ENCODE measurements at places on chromosomes 4 and X. TPM values are rescaled to one million over a fixed set of nuclear protein-coding genes. Genes with fewer than 3 reads are reported as not detected.

Gene NDUFC1
- 42.4 TPM for total RNA-seq

Gene SOX3
- not detected for total RNA-seq

Gene RRAGB
- total RNA-seq, result 7.3 TPM

Gene LUZP4
- not detected for total RNA-seq

Gene POLA1
- total RNA-seq, result 37.0 TPM

Gene MGARP
- total RNA-seq, result 0.21 TPM

DNA sequence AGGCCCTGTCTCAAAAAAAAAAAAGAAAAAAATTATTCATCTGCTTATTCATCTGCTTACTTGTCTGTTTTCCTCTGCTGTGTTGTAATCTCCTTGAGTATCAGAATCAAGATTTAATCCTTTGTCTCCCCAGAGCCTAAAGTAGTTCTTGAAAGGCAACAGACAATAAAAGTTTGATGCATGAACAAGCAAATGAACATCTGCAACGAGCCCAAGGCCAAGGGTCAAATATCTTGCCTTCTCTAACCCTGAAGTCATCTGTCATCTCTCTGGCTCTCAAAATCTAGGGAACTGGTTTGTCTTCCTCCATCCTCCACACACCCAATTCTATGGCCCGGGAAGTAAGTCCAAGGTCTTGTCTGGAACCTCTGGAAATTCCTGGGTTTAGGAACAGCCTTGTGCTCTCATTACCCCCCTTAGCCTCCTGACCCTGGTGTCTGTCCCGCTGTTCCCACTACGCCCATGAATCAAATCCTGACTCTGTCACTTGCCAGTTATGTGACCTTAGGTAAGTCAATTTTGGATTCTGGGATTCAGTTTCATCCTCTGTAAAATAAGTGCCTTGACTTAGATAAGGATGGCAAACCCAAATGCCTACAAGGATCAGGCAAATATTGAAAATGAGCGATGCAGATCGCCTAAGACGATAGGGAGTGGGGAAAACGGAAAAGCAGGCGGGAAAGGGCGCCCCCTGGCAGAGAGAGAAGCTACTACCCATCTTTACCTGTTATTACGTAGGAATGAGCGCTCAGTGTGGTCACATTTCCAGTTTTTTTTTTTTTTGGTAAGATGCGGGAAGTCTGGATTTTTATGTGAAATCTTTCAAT lies 102.7 kb upstream of the DHX15 start:
- DNase-seq, result peak; percentile 12

DNA sequence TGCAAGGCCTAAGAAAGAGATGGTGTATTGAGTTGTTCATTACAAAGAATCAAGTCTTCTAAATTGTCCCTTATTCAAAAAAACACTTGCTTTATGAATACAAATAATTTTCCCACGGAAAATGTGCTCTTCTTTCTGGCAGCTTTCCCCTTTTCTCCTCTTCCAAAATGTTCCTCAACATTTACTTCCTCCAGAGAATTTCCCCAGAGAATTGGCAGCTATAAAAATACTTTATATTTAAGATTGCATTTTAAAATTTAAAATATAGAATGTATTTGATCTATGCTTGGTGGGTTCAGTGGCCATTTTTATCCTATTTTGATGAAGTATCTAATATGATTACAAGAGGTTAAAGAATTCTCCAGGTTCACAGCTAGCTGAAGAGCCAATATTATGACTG lies 521.0 kb downstream of the IQCM start:
- DNase-seq, result no peak

DNA sequence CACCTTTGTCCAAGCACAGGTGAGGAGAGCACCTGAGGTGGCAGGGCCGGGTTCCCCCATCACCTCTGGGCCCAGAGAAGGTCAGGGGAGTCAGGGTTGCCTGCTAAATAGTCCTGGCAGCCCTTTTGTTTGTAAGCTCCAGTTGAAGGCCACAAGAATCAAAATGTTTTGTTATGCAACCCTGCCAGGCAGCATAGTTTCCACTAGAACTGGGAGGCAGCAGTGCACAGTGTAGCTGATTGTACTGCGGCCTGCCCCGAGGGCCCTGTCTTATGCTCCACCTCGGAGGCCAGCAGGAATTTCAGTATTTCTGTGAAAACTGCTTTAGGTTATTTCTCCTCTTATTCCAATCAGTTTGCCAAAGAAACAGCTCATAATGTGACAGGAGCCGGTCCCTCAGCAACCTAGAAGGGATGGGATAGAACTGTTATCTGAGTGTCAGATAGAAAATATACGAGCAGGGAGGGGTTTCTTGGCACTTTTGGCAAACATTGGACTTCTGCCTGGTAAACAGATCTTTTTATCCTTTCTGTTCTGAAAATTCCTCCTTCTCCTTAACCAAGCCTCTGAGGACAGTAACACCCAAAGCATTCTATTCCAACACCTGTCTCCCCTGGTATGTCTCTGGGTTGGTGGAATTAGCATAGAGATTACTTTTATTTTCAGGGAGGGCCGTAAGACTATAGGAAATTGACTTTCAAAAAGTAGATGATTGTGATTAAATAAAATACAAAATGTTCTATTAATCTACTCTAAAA lies 93.6 kb downstream of the LNX1 start:
- DNase-seq, result no peak

DNA sequence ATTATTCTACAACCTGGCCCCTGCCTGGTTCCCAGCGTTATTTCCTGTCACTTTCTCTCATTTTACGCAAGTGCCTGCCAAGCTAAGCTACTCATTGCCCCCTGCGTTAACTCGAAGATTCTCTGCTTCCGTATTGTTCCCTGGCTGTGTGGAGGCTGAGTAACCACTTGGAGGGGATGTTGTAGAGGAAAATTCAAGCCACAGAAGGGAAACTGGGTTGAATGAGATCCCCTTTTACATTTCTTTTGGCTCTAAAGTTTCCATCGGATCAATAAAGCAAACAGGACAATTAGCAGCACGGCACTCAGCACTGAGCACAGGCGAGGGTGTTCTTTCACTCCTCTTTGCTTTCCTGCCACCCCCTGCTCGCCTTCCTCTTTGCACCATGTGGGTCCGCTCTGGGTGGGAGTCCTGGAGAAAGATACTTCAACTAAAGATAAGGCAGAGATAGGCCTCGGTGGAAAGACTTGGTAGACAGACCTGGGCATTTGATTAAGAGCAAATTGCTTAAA lies 4.2 kb upstream of the TMSB4X start:
- DNase-seq, result peak; percentile 55

DNA sequence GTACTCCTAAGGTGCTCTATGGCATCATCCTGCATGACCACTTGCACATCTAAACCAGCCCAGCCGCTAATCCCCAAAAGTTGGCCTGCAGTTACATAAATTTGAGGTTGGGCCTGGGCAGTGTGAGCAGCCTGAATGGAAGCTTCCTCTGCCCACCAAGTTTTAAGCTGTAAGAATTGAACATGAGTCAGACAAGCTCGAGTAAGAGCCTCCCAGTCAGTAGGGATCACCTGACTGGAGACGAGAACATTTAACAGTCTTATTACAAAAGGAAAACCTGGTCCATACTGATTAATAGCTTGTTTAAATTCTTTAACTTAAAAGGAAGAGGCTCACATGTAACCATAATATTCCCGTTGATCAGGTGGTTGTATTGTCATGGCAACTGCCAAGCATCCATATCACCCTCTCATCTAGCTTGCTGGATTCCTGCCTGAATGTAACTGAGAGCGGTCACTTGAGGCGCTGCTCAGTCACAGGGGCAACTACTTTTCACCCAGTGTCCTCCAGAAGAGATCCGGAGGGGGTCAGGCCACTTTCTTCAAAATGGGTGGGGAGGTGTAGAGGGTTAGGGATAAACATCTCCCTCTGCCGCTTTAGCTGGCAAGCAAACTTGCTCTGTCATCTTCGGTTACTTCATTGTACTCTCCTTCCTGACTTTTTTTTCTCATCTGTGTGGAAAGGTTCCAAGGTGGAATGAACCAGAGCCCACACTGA lies 56.6 kb upstream of the WDR1 start:
- no peak for DNase-seq

DNA sequence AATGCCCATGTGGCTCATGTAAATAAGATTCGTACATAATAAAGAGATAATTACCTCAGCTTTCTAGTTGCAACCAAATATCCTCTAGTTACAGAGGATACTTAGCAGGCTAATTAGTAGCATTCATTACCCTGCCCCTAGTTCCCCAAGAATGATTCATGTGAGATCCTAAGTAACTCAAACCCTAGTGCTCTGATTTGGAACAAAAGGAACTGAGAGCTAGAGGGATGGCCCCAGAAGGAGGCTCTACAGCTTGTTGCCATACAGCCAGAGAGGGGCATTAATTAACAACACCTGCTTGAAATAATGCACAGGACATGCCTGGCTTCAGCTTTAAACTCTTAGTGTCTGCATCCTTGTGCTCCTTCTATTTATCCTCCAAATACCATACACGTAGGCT lies 32.6 kb upstream of the CBR4 start:
- DNase-seq, result no peak

DNA sequence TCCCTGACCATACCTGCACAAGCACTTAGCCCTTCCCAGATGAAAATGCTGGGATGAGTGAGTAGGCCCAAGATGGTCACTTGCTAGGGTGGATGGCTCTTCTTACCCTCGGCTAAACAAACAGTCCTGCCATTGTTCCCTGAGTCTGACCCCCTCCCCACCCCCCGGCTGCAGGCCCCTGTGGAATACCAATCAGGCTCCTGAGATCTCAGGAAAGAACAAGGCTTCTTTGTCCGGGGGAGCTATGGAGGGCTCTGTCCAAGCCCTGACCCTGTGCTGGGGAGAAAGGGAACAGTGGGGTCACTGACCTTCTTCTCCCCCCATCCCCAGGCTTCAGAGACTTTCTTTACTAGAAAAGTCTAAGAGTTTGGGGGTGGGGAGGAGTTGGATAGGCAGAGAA lies 6.0 kb downstream of the PLP1 start:
- DNase-seq, result no peak

DNA sequence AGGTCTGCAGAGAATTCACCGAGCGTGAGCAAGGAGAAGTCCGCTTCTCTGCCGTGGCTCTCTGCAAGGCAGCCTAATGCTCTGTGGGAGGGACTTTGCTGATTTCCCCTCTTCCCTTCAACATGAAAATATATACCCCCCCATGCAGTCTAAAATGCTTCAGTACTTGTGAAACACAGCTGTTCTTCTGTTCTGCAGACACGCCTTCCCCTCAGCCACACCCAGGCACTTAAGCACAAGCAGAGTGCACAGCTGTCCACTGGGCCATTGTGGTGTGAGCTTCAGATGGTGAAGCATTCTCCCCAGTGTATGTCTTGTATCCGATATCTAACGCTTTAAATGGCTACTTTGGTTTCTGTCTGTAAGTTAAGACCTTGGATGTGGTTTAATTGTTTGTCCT lies 11.3 kb downstream of the UCHL1 start:
- no peak for DNase-seq

- DNase-seq, result no peak
Observed at GRCh38 chr4:143699331-143700045, 987 bp downstream of the FREM3 start.

GRCh38 chr4:121462660-121463261 lies 81.9 kb upstream of the QRFPR start:
- peak; percentile 59 for DNase-seq

- DNase-seq, result no peak
Observed at GRCh38 chrX:131397891-131398290, 108.8 kb upstream of the IGSF1 start.

- peak; percentile 18 for DNase-seq
Observed at GRCh38 chr4:121656269-121656641, 40.5 kb downstream of the ANXA5 start.

GRCh38 chr4:43758836-43759235 lies 689.8 kb downstream of the KCTD8 start:
- DNase-seq, result no peak

GRCh38 chrX:71909956-71910355 lies 689 bp upstream of the NHSL2 start:
- DNase-seq, result no peak

GRCh38 chr4:11628093-11628725 lies 199.5 kb upstream of the HS3ST1 start:
- DNase-seq, result no peak

DNA sequence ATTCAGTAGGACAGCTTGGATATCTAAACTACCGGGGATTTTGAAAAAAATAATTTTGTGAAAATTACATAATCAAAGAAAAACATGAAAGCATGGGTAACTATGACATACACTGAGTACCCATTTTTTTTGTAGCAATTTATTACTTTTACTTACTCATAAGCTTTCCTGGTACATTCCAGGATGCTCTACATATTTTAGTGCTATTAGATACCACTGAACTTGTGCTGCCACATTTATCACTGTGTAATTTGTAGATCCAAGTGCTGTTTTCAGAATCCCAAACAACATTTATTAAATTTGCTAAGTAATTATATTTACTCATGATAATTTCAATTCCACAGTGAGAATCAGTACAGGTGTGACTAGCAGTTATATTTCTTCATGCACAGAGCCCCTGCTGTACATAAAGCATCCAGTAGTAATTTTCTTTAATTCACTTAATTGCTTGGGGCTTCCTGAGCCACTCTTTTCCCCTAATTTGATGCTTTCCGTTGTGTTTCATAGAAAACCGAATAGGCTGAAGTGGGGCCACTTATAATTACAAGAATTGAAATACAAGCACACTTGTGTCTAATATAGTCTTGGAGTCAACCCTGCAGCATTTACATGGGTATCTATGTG lies 2254.4 kb downstream of the ARAP2 start:
- DNase-seq, result no peak
